ENCODE measurements at places on chromosomes 6 and 20.

DNA sequence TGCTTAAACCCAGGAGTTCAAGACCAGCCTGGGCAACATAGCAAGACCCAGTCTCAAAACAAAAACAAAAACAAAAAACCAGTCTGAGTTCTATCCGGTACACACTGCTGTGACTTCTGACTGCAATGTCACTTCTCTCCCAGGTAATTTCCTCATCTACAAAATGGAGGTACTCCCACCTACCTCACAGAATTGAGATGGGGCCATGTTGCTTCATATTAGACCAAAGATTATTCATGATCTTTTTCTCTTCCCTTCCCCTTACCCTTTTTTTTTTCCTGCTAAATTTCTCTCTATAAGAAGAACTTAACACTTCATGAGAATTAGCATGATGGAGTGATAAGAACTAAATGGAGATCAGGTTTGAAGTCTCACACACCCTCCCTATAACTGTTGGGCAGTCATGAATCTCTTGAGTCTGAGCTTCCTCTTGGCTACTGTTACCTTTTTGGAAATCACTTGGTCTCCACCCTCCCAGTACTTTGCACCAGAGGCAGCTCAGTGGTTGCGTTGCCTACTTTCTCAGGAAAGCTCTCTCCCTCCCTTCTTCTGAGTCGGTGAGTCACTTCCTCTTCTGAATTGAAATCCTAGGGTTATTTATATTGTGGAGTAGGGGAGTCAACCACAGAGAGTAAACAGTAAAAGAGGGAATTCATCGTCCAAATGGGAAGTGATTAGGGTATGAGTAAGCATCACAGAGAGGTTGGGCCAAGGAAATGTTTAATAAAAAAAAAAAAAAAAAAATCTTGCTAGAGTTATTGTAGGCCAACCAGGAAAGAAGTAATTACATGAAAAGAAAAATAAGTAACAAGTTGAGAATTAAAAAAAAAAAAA is 59.9 kb upstream of the MAP7 start:
- peak; percentile 97 for DNase-seq

DNA sequence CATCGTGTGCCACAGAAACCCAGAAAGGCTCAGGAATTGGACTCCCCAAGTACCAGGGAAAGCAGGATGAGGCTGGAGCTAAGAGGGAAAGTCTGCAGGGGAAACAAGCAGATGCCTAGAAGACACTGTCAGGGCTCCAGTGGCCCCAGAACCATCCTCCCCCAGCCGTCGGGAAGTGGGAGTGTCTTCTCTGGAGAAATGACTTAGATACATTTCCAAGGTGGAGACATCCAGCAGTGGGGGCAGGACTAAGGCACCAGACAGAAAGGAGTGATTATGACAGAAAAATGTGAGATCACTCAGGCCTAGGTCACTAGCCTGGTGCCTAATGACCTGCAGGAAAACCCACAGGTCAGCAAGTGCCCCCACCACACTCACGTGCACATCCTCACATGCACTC is 36.0 kb upstream of the VSX1 start:
- DNase-seq = no peak

DNA sequence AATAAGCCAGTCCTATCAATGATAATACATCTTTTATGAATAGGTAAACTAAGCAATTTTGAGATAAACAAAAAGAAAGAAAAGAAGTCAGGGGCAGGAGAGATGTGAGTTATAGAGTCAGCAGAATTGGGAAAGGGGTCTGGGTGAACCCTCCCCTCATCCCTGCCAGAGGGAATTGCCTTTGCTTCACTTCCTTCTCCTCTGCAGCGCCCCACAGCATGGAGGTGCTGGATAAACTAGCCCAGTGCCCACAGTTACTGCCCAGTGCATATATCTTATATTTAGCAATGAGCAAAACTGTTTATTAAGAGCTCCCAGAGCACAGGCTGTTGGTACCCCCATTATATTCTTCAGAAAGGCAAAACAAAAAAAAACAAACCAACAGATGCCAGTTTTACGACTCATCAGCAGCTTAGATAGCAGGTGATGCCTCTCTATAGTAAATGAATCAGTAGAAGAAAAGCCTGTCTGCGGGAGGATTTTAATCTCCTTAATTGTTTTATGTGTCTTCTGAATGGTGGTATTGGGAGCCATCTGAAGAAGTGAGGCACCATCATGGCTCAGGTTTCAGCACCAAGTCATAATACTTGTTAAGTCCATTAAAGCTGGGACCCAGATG is 419.2 kb downstream of the EPM2A start:
- no peak for DNase-seq

DNA sequence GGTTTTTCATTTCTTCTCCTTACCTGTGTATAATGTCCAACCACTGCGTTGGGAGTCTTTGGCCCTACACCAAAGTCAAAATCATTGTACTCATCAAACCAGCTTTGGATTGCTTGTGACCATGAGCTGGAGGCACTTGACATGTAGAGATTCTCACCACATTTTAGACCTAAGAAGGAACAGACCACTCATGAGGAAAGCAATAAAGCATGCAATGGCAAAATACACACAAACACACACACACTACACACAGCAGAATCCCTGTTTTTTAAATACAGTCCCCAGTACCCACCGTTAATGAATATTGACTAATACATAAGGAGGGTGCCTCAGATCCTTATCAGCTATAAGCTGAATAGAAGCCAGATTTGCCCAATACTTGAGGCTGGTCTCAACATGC is 10.5 kb downstream of the CRISP3 start:
- no peak for DNase-seq

DNA sequence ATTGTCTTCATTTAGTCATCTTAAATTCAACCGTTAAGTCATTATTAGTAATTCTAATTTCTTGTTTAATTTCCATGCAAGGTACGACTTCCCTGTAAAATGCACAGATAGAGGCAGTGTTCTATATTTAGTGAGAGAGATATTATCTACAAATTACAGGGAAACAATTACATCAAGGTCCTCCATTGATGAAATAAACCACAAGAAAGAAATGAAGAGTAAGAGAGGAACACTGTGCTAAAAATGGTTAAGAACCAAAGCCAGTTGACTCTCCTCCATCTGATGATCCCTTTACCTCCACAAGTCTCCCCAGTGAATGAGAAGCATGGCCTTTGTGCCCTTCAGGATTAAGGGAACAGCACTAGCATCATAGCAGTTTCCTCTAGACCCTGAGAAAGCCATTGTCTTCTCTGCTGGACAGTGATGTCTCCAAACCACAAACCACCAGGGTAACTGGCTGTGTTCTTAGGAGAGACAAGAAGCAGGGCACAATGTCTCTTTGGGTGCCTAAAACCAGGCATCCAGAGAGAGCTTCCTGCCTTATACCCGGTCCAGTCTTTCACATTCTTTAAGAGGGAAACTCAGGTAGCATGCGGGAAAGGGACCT is 38.1 kb downstream of the IRF4 start:
- DNase-seq = peak; percentile 84

- no peak for DNase-seq
Observed at GRCh38 chr20:37885593-37886503, 17.1 kb upstream of the VSTM2L start.

GRCh38 chr20:32523613-32524213 is 61.4 kb downstream of the NOL4L start:
- no peak for DNase-seq

- peak; percentile 38 for DNase-seq
Observed at GRCh38 chr6:20266851-20267608, 54.8 kb upstream of the MBOAT1 start.

- DNase-seq = no peak
Observed at GRCh38 chr6:130115036-130115435, 96.7 kb downstream of the L3MBTL3 start.

DNA sequence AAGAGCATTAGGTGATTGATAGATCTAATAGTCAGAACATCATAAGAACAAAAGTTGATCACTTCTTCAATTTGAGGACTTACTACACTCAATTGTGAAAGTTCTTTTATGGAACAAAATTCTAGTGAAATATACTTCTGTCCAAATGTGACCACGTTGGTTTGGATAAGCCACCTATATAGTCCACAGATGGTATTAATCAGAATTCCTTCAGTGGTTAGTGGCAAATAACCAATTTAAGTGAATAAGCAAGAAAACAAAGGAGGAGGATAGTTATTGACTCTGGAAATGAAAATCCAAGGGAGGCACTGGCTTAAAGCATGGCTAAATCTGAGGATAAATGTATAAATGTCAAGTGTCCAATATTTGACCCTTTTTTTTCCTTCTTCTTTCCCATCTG is 268.5 kb upstream of the MARCKS start:
- DNase-seq = no peak

- DNase-seq = no peak
Observed at GRCh38 chr20:35559042-35559693, 17.3 kb downstream of the ERGIC3 start.

- no peak for DNase-seq
Observed at GRCh38 chr6:79717989-79718388, 86.9 kb downstream of the SH3BGRL2 start.

DNA sequence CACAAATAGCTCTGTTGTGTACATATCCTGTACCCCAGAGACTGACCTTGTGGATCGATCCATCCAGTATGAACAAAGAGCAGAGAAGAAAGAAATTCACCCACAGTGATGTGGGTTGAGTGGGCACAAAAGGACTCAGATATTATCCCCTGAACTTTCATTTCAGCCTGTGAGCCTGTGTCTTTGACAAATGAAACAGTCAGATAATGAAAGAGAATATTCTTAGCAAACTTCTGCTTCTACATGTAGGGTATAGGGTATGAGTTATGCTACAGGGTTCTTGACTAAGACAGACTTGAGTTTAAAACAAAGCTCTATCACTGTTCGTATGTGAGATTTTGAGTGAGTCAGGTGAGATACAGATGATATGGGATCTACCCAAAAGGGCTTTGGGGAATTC is 359.7 kb downstream of the MAFB start:
- DNase-seq = no peak

- peak; percentile 63 for DNase-seq
Observed at GRCh38 chr6:35294308-35294945, 3.2 kb upstream of the DEF6 start.

GRCh38 chr20:53070706-53071392 is 98.7 kb downstream of the TSHZ2 start:
- no peak for DNase-seq

GRCh38 chr6:1130709-1131108 is 181.2 kb upstream of the FOXQ1 start:
- no peak for DNase-seq

DNA sequence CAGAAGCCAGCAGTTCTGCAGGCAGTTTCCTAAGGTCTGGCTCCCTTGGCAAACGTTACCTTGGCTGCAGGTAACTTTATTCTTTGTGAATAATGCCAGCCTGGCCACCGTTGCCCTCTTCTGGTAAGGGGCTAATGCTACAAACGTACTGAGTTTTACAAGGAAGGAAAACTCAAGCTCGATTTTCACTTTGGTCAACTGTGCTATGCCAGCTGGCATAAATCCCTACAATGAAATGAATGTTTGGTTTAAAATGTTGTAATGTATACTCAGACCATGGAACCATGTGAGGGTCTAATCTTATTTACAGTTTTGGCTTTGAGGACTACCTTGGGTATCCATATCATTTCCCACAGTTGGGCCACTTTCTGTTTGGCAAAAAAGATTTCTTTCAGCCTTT is 101.4 kb downstream of the SLX4IP start:
- peak; percentile 64 for DNase-seq

- DNase-seq = no peak
Observed at GRCh38 chr20:15289337-15289736, 951.9 kb upstream of the FLRT3 start.

- DNase-seq = no peak
Observed at GRCh38 chr6:121800047-121800446, 364.6 kb downstream of the GJA1 start.

GRCh38 chr6:161584051-161584450 is 310.2 kb upstream of the AGPAT4 start:
- no peak for DNase-seq

DNA sequence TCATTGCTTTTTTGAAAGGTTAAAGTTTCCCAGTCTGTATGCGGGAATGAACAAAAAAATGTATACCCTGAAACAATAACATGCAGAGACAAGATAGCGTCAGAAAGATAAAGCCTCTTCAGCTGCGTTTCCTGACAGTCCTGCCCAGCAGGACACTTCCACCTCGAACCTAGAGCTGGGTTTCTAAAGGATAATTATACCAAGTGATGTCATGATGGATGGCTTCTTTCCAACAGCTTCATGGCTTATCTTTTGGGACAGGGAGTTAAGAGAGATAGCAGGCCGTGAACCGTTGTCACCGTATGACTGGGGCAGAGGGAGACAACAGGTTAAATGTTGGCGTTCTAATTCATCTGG is 267.6 kb upstream of the SGK1 start:
- DNase-seq = no peak

- DNase-seq = no peak
Observed at GRCh38 chr6:36605560-36606391, 11.6 kb downstream of the SRSF3 start.

Measured in NB4 (cell line).